ENCODE measurements at places on chromosomes 5 and 9.

GRCh38 chr9:99076483-99077171 is 28.3 kb upstream of the TGFBR1 start:
- peak; percentile 35 for DNase-seq

DNA sequence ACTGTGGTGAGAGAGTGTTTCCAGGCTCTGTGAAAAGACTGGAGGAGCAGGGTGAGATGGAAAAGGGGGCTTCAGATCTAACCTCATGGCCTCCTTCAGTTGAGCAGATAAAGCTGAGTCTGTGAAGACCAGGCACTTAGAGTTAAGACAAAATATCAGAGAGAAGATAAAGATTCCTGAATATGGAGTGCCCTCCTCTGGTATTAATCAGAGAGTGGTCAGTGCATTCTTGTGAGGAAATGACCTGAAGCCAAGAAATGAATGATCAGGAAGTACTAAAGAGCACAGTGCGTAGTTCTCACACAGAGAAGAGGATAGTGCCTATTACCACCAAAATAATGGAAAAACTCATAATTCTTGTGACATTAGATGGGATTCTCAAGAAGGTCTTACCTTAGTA is 1417.0 kb upstream of the ACO1 start:
- no peak for DNase-seq

DNA sequence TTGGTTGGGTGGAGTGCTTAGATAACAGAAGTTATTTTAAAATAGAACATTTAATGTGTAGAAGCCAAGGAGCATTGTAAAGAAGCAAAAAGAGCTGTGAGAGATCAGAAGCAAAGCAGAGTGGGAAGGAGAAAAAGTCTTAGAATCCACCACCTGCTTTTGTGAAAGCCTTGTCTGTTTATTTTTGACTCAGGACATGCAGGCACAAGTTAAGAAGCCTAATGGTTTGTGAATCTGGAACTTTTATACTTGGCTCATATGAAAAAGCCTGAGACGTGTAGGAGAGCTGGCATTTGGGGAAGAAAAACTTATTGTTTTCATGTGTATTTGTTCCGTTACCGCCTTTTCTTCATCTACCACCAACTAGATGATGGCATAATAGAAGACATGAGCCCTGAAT is 38.5 kb upstream of the ITGA2 start:
- no peak for DNase-seq

DNA sequence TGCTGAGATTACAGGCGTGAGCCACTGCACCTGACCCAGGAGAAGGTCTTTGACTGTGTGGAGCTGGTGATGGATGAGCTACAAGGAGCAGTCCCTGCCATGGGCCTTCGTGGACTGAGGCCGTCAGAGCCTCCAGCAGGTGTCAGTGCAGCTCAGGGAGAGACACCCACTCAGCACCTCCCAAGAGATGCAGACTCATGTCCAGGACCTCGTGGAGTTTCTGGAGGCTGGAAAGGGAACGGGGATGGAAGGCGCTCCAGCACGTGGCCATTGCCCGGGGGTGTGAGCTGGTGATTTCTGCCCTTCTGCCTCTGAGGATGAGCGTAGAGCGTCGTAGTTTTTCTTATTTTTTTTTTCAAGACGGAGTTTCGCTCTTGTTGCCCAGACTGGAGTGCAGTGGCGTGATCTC is 9.5 kb downstream of the TOR4A start:
- DNase-seq: no peak

DNA sequence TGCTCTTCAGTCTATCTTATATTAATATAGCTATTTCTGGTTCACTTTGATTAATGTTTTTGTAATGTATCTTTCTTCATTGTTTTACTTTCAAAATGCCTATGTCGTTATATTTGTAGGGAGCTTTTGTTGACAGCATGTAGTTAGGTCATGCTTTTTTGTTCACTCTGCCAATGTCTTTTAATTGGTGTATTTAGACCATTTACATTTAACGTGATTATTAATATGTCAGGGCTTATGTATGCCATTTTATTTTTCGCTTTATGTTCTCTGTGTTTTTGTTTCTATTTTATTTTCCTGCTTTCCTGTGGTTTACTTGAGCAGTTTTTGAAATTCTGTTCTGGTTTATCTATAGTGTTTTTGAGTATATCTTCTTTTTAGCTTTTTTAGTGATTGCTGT is 10.8 kb downstream of the GARIN3 start:
- DNase-seq: no peak

DNA sequence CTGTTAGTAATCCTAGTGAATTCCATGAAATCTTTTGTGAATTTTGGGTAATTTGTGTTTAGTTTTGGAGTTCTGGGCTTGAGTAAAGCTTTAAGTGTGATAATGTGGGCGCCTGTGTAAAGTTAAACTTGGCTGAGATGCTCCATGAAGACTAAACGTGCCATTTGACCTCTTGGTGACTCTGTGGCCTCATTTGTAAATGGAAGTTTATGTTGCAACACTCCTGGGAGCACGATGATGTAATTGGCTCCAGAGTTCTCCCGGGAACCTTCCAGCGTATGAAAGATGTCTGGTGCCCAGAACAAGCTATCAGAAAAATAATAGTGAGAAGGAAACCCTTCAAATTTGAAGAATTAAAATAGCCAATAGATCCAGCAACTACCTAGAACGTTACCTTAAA is 981.2 kb downstream of the TLE4 start:
- no peak for DNase-seq

GRCh38 chr5:116176121-116176520 is 91.3 kb downstream of the COMMD10 start:
- no peak for DNase-seq

DNA sequence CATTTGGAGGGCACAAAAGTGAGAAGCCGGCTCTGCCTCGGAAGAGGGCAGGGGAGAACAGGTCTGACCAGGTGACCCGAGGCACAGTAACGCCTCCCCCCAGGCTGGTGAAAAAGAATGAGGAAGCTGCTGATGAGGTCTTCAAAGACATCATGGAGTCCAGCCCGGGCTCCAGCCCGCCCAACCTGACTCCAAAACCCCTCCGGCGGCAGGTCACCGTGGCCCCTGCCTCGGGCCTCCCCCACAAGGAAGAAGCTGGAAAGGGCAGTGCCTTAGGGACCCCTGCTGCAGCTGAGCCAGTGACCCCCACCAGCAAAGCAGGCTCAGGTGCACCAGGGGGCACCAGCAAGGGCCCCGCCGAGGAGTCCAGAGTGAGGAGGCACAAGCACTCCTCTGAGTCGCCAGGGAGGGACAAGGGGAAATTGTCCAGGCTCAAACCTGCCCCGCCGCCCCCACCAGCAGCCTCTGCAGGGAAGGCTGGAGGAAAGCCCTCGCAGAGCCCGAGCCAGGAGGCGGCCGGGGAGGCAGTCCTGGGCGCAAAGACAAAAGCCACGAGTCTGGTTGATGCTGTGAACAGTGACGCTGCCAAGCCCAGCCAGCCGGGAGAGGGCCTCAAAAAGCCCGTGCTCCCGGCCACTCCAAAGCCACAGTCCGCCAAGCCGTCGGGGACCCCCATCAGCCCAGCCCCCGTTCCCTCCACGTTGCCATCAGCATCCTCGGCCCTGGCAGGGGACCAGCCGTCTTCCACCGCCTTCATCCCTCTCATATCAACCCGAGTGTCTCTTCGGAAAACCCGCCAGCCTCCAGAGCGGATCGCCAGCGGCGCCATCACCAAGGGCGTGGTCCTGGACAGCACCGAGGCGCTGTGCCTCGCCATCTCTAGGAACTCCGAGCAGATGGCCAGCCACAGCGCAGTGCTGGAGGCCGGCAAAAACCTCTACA is 11.8 kb downstream of the QRFP start:
- no peak for DNase-seq

DNA sequence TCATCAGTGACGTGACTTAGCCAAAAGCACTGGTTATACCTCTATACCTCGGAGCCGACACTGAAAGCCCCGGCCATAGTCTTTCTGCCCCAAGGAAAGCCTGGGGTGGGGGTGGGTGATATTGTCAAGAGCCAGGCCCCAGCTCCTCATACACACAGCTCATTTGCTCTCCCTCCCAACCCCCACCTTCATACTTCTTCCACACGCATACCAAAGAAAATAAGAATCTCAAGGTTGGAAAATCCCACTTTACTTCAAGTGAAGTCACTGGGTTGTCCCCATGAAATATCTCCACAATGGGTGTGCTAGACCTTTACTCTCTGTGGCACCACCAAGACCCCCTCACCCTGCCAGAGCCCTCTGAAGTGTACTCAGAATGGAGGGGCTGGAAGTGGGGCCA is 27.1 kb upstream of the MGAT1 start:
- DNase-seq: no peak
